ENCODE measurements at places on chromosomes 12 and 14.

DNA sequence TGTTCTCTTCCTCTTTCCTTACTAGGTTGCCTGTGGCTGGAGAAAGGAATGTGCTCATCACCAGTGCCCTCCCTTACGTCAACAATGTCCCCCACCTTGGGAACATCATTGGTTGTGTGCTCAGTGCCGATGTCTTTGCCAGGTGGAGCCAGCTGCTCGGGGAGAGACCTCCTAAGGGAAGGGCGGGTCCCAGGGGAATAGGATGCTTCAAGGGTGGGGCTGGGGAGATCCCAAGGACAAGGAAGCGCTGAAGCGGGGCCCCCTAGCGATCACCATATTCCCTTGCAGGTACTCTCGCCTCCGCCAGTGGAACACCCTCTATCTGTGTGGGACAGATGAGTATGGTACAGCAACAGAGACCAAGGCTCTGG is 10.2 kb downstream of the MARS1 start:
- DNase-seq: no peak

- no peak for DNase-seq
Measured at GRCh38 chr14:99481745-99482099, 513 bp downstream of the CCNK start.

GRCh38 chr12:15629761-15630160 is 159.4 kb downstream of the EPS8 start:
- no peak for DNase-seq

- peak; percentile 93 for DNase-seq
Measured at GRCh38 chr14:76917745-76918255, 91.6 kb downstream of the LRRC74A start.

DNA sequence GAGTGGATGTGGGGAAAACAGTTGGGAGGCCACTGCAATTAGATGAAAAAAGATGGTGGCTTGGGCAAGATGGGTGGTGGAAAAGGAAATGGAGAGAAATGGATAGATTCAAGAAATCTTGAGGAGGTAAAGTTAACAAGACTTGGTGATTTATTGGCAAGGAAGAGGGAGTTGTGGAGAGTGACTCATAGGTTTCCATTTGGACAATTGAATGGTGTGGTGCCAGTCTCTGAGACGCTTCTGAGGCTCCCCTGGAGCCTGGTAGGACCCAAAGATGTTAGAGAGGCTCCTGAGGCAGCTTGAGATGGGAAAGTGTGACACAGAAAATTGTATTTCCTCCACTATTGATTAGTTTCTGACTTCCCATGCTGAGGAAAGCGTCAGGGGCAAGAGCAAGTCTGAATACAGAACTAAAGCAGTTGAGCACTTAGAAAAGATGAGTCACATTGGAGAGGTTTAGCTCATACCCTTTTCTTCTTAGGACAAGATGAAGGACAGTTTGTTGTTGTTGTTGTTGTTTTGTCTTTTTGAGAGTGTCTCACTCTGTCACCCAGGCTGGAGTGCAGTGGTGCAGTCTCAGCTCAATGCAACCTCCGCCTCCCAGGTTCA is 4.5 kb downstream of the PRPF40B start:
- no peak for DNase-seq

DNA sequence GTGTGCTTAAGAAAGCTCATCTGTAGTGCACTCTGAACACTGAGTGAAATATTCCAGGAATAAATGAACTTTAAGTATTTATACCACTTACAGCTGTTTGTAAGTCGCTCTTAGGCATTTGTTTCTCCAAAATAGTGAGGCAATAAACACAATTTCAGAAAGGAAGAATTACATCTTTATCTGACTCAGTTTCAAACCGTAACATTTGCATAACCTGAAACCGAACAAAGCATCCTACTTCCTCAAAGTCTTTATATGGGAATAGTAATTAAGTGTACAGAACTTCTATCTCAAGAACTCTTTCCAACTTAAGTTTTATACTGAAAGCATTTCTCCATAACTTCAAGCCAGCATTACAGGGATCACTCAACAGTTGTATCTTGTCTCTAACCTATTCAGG is 58.4 kb downstream of the SOX5 start:
- no peak for DNase-seq

DNA sequence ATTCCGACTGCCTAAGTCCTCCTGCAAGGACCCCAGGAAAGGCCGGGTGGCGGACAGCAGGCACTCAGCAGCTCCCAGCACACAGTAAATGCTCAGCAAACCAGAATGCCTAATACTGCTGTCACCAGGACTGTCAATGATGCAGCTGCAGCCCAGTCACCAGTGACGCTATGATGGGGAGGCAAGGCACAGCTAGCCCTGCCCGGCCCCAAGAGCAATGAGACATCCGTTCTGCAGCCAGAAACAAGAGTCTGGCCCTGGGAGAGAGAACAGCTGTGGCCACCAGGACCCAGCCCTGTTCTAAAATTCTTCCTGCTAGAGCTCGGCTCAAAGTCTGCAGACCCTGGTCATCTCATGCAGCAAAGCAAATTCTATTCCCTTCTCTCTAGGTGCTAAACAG is 69.8 kb downstream of the NCOR2 start:
- no peak for DNase-seq

- no peak for DNase-seq
Measured at GRCh38 chr14:69002069-69002468, 23.0 kb upstream of the ACTN1 start.

DNA sequence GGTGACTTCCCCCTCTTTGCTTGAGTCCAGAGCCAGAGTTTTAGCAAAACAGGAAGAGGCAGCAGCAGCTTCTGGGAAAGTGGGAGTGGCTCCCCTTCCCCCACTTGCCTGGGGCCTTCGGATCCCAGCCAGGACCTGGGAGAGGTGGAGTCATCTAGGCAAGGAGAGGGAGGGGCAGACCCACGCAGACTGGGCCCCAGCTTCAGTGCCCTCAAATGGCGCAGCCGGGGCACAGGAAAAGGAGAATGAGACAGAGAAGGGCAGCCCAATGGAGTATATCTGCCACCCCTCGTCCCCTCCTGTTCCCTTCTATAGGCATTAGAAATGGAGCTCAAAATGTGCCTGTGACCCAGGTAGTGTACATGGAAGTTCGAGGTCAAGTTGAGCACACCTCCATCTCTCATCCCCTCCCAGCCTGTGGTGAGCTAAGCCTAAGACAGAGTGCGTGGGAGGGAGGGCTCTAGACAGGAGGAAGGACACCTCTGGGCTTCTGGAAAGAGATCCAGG is 9.3 kb upstream of the HDAC7 start:
- no peak for DNase-seq

- no peak for DNase-seq
Measured at GRCh38 chr12:67634303-67634761, 14.2 kb upstream of the DYRK2 start.

DNA sequence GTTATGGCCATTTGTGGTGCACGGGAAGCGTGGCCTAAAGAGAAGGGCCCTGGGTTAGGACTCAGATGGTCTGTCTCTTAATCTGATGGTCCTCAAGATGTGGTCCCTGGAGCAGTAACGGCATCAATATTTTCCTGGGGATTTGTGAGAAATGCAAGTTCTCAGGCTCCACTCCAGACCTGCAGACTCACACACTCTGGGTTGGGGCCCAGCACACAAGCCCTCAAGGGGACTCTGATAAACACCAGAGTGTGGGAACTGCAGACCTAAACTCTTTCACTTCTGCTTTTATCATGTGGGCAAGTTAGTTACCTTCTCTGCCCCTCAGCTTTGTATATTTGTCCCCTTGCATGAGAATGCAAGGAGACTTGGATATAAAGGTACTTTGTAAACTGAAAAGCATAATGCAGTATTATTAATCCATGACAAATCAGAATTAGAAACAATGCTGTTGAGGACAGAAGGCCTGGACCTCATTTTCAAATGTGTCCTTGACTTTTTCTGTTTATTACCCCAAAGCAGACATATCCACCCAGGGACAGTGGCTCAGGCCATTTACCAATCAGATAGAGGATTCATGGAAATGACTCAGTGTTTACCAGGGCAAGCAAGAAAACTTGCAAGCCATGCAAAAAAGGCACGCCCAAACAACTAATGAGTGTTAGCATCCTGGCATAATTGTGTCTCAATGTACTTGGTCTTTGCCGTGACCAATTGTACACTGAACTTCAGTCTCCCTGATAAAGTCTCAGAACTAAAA is 157.0 kb downstream of the ASCL1 start:
- no peak for DNase-seq

- no peak for DNase-seq
Measured at GRCh38 chr12:28604240-28604639, 414.0 kb downstream of the CCDC91 start.

- DNase-seq: no peak
Measured at GRCh38 chr12:16148938-16149337, 128.5 kb downstream of the SLC15A5 start.

GRCh38 chr12:6532927-6533652 is 1.2 kb upstream of the GAPDH start:
- DNase-seq: peak; percentile 74

DNA sequence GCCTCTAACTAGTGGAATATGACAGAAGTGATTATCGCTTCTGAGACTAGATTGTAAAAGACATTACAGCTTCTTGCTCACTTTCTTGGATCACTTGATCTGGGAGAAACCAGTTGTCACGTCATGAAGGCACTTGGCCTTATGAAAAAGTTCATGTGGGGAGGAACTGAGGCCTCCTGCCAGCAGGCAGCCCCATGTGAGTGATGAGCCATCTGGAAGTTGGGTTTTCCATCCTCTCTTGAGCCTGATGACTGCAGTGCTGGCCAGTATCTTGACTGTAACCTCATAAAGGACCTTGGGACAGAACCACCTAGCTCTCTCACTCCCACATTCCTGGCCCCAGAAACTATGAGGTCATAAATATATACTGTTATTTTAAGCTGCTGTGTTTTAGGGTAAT is 28.0 kb downstream of the TTLL5 start:
- no peak for DNase-seq

DNA sequence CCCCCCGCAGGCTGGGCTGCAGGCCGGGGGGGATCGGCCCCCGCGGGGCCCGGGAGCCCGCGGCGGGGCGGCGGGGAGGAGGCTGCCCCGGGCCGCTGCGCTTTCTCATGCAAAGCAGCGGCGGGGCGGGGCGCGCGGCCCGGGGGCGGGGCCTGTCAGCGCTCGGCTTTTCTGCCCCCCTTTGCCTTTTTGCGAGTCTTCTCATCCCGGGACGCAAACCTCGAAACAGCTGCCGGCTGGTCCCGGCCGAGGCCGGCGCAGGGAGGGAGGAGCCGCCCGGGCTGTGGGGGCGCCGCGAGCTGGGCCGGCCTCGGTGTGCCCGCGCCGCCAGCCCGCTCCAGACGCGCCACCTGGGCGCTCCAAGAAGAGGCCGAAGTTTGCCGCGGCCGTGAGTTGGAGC is at the start of gene FZD10:
FZD10 (plus strand) TSS at position 198 of the 400 bp plus-strand sequence. CDS start 479 bp downstream, outside the sequence.
- DNase-seq: no peak

GRCh38 chr12:110906083-110906482 is 14.3 kb downstream of the MYL2 start:
- no peak for DNase-seq

DNA sequence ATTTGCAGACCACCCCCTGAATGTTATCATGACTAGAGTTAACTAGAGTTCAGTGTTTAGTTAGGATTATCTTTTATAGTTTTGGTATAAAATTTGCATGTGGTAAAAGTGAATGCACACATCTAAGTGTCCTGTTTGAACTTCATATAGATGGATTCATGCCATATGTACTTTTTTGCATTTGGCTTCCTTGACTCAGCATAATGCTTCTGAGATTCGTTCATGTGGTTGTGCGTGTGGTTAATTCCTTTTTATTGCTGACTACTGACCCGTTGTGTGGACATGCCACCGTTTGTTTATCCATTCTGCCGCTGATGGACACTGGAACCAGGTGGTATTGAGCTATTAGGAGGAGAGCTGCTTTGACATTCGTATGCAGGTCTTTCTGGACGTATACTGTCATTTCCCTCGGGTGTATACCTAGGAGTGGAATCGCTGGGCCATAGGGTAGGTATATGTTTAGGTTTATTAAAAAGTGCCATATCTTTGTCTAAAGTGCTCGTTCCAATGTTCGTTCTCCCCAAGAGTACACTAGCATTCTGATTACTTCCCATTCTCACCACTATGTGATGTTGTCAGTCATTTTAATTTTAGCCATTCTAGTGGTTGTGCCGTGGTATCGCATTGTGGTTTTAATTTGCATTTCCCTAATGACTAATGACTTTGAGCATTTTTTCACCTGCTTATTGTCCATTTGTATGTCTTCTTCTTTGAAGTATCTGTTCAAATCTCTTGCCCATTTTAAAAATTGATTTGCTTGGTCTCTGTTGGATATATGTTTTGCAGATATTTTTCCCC is 37.7 kb downstream of the RIN3 start:
- no peak for DNase-seq

DNA sequence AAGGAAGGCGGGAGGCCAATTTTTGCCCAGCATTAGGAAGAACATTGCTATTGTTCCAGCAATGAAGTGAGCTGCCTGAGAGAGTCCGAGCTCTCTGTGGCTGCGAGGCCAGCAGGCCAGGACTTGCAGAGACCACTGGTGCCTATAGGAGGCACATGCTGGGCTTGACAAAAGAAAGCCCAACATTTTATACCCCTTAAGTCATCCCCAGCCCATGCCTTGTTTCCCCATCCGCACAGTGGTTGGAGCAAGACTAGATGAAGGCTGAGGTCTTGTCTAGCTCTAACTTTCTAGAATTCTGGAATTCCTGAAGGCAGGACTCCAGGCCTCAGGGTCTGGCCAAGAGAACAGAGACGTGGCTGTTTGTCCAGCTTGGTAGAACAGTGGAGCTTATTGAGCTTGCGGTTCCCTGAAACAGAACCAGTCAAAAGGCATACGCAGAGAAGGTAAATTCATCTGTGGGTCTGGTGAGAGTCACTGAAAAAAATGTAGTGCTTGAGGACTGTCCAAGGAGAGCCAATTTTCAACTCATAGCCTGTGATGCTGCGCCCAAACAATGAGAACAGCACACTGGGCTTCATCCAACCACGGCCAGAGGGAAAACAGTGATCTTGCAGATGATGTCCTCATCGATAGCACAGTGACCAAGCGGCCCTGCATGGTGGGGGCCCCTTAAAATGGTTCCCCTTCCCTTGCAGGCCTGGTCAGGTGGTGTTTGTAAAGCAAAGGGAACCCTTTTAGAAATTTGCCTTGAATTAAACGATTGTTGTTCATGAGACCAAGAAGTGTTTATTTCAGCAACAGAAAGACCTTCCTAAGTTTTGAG is 27.1 kb upstream of the COL2A1 start:
- no peak for DNase-seq

DNA sequence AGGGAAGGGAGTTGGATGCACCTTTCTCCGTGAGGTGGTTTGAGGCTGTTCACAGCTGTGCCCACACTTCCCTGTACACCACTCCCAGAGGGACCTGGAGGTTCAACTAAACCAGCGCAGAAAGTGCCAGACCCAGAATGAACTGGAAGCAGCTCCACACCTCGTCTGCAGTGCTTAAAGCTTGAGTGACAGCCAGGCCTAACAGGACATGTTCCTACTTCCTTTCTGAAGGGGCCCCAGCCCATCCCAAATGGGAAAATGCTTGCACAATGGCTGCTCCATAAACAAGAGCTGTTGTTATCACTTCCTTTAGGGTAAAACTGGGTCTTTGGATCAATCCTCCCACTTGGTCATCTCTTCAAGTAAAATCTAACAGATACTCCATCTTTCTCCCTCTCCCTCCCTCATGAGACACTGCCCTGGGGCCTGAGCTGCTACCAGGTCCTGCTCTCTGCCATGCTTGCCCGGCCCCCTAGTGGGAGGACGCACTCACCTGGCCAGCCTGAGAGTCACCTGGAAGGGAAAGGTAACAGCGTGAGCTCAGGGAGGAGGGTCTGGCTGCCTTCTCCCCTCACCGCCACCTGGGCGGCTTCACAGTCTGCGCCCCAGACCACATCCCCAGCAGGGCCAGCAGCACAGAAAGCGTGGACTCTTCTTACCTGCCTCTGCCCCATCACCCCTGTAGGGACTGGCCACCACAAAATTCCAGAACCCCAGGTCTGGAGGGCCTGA is 33.5 kb downstream of the ISCA2 start:
- DNase-seq: no peak

GRCh38 chr12:59660921-59661597 is 65.2 kb downstream of the SLC16A7 start:
- DNase-seq: no peak

Data from NCI-H187 (cell line).